OCI-LY7 (cell line): ENCODE measurements at places on chromosomes 3 and 15. TPM values are rescaled to one million over a fixed set of nuclear protein-coding genes. Genes with fewer than 3 reads are reported as not detected.

The SLC28A2 gene
- total RNA-seq: not detected in 2 replicates

The OR4F6 gene
- total RNA-seq: not detected in 2 replicates

The PEX5L gene
- not detected in 2 replicates for total RNA-seq

The REC114 gene
- total RNA-seq: not detected in 2 replicates

The LRCH3 gene
- 52.6 and 53.0 TPM in 2 replicates for total RNA-seq

The SLC28A1 gene
- total RNA-seq: not detected in 2 replicates

The OXTR gene
- 0.82 and 2.8 TPM in 2 replicates for total RNA-seq

The LYZL4 gene
- not detected in 2 replicates for total RNA-seq

The KCNH8 gene
- total RNA-seq: 0.59 and 1.1 TPM in 2 replicates

The RARB gene
- total RNA-seq: not detected in 2 replicates

The BOC gene
- total RNA-seq: not detected in 2 replicates

The AKAP13 gene
- total RNA-seq: 250 and 261 TPM in 2 replicates

The CTDSPL gene
- not detected in 2 replicates for total RNA-seq

The CLSTN2 gene
- not detected in 2 replicates for total RNA-seq

The PLSCR5 gene
- not detected in 2 replicates for total RNA-seq

The WDR93 gene
- not detected in 2 replicates for total RNA-seq
